SK-N-SH treated with all-trans-retinoic acid at 6 μM for 48 hours (cell line): ENCODE measurements at places on chromosomes 7 and 10.
A peak's percentile ranks its signal among the peaks of the same experiment; 100 is the strongest.

GRCh38 chr10:71840958-71841335 is 10.1 kb downstream of the PSAP start:
- no peak for ATAC-seq

DNA sequence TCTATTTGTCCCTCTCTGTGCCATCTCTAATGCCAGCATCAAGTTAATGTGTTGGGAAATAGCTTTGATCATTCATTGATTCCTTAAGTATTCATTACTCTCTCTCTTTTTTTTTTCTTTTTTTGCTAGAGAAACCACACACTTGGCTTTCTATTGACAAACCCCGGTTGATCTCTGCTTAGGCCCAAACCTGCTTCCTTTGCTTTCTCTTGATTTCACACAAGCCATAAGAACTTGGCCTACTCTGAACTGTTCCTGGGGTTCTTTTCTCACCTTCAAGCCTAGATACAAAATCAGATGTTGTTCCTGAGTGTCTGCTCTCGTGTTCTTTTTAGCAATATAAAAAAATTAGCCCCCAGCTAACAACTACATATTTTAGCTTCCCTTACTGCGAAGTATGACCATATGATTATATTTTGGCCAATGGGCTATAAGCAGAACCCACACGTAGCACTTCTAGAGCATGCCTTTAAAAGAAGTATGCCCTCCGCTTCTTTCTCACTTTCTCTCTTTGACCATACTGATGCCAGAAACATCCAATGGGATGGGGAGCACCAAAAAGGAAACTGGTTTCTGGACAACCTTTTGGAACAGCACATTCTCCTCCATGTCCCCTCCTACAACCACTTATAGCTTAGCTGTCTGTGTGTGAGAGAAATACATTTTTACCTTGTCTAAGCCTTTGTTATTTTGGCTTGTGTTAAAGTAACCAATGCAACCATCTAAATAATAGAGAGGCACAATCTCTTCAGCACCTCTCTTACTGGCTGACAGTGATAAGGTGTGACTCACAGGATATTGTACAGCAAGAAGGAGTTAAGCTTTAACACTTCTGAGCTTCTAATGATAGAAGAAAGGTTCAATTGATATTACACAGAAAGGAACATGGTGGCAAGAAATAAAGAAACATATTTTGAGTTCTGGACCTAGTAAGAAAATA is 96.6 kb upstream of the LRRN3 start:
- no peak for ATAC-seq

DNA sequence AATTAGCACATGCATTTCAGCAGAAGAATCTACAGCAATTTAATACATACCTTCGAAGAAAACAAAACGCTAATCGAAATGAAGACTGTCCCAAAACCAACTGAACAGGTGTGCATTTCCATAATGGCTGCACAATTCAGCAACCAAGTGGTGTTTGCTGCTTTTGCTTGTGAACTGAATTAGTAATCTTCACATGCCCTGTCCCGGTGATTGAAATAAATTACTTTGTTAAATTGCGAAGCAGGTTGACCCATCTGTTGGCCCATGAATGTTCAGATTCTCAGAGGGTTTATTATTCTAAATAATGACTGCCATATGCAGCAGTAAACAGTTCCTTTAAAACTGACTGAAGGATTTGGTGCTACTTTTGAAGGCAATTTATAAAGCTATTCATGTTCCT is 445.2 kb upstream of the NFE2L3 start:
- no peak for ATAC-seq

DNA sequence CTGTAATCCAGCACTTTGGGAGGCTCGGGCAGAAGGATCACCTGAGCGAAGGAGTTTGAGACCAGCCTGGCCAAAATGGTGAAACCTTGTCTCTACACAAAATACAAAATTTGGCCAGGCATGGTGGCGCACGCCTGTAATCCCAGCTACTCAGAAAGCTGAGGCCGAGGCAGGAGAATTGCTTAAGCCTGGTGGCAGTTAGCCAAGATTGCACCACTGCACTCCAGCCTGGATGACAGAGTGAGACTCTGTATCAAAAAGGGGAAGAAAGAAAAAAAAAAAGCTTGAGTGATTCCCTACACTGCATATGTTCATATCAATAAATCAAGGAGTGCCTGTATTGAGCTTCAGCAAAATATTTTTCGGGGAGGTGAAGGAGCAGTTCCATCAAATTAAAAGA is 45.8 kb upstream of the SRRM3 start:
- no peak for ATAC-seq

GRCh38 chr10:64286533-64286932 is 765.3 kb downstream of the REEP3 start:
- ATAC-seq, result no peak

DNA sequence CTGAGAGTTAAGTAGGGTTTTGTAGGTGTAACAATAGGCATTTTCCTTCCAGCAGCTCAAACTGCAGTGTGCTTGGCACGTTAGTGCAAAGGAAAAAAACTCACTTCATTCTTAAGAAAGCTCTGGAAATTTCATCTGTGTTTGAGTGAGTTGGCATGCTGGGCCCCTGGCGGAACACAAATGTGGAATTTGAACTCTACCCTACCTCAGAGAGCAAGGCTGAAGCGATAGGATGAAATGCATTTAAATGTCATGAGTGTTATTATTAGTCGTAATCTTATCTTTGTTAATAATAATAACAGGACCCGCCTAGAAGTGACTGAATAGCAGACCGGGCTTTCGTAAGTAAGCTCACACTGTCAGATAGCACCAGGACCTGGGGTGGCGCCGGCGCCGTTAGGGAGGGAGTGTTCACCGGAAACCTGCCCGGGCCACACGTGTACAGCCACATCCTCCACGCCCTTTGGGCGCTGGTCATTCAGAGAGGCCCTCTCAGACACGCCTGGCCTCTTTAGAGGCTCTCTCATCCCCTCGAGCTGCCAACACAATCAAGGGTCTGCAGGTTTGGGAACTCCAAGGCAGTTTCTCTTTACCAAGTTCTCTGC is 63.5 kb downstream of the GRK5 start:
- peak; percentile 23 for ATAC-seq

- ATAC-seq, result no peak
Measured at GRCh38 chr10:105413997-105414396, 772.9 kb downstream of the SORCS3 start.

GRCh38 chr10:31102421-31102820 is 70.8 kb upstream of the ZNF438 start:
- no peak for ATAC-seq

- ATAC-seq, result no peak
Measured at GRCh38 chr10:34494012-34494411, 321.1 kb downstream of the PARD3 start.

- no peak for ATAC-seq
Measured at GRCh38 chr10:110634527-110635209, 9.5 kb upstream of the RBM20 start.

DNA sequence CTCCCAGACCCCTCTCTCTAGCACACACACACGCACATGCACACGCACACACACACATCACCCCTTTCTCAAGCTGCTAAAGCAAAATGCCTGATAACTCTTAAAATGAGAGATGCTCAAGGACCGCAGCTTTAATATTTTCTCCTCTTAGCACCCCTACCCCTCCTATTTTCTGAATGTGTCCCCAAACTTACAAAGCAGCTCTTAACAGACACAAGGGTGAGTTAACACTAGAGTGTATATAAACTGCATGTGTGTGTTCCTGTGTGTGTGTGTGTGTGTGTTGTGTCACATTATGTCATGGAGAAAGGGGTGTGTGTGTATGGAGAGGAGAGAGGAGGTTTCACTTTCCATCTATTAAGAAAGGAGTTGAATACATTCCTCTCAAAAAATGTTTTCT is 1.3 kb downstream of the PTN start:
- ATAC-seq, result no peak; the same call in 2 of the 3 replicates

GRCh38 chr10:51073453-51074237 is 642 bp upstream of the PRKG1 start:
- ATAC-seq, result peak; percentile 71

DNA sequence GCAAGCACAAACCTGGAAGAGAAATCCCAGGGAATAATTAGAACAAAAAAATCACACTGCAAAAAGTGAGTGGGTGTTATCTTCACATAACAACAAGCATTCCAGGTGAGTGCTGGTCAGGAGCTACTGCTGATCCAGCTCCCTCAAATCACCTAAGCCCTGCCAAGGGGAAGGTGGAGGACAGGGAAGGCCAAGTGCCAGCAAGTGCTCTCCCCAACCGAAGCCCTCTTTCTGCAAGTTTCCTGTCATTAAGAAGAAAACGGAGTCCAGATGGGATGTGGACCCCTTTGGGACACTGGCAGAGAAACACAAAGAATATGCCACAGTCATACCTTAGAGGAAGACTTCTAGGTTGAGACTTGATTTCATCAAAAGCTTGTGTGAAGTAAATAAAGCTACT is 933.0 kb upstream of the ZNF722 start:
- no peak for ATAC-seq

GRCh38 chr7:99976626-99977025 is 795 bp upstream of the AZGP1 start:
- no peak for ATAC-seq

DNA sequence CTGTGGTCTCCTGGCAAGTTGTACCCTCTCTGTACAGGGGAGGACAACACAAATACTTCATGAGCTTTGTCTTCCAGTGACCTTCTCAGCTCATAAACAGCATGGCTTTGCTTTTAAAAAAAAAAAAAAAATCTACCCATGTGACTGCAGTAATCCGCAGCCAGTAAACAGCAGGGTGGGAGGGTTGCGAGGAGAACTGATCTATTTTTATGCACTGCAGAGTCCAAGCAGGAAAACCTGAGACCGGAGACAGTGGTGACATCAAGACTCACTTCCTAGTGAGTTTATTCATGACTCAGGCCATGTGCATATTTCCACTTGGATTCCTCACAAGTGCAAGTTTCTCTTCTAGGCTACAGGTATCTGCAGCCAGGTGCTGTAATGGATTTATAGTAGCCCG is 127.9 kb downstream of the NRF1 start:
- peak; percentile 88 for ATAC-seq

DNA sequence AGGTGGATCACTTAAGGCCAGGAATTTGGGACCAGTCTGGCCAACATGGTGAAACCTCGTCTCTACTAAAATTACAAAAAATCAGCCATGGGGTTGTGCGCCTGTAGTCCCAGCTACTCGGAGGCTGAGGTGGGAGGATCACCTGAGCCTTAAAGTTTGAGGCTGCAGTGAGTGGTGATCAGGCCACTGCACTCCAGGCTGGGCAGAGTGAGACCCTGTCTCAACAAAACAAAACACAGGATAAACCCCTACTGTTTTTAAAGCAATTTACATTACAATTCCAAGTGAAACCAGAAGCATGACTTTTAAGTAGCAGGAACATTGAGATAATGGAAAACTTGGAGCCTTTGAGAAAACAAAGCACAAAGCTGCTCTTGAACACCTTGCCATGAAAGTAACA is 92.4 kb upstream of the BTBD16 start:
- no peak for ATAC-seq

DNA sequence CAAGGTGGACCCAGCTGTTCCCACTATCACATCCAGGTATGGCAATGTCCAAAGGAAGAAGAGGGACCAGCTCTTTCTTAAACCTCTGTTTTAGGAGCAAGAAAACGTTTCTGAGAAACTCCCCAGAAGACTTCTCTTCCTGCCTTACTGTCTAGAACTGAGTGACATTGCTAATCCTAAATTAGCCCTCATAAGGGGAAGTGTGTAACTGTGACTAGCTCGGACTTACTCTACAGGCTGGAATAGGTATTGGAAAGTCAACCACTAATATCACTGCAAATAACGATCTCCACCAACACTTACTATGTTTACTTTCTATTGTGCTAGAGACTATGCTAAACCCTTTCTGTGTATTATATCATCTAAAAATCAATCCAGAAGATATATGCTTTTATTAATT is 49.9 kb upstream of the RELN start:
- no peak for ATAC-seq

DNA sequence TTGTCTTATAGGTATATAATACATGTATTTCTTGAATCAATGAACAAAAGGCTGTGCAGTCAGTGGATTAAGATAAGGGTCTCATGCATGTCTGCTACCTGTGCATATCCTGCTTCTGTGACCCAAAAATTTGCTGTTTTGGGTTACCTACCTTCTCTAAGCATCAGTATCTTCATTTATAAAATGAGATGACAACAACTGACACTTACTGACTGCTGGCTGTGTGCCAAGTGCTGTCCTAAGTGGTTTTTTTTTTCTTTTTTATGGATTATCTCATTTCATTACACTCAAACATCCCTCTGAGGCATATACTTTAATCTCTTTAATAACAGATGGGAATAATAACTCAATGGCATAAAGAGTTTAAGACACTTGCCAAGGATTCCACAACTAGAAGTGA is 2.1 kb downstream of the PDK4 start:
- no peak for ATAC-seq

GRCh38 chr10:119272736-119273135 is 65.4 kb downstream of the GRK5 start:
- no peak for ATAC-seq

DNA sequence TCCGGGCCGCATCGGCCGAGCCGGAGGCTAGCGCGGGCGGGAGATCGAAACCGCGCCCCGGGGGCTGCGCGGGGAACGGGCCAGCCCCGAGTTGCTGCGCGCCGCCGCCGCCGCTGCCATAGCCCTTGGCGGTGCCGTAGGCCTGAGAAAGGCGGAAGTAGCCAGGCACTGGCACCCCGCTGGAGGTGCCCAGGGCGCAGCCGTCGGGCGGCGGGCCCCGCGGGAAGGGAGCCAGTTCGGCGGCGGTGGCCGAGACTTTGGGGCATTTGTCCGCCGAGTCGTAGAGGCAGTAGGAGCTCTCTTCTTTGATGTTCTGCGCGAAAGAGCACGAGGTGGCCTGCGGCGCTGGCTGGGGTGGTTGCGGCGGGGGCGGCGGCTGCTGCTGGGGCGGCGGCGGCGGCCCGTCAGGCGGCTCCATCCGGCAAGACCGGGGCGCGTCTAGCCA is 587 bp downstream of the HOXA10 start:
- ATAC-seq, result no peak

DNA sequence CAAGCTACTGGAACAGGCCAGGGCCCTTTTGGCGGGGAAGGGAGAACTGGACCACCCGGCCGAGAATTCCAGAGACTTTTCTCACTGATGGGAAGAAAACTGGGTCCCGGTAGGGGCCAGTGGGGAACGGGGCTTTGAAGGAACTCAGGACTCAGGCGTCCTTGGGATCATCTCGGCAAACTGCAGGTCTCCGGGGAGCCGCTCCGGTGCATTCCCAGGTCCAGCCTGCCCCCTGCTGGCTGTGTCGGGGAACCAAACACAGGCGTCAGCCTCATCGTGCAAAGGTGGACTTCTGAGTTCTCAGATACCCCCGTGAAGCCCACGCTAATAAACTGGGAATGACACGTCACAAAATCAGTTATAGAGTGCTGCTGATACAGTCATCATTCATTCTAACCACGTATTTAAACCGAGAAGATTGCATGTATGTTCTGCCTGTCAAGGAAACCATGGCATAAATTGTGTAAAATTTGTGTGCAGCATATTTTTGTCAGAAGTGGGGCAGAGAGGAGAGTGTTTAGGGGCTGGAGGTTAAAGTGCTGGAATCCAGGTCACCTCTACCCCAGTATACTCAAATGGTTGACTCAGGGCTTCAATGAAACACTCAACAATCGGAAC is 76.1 kb upstream of the CPXM2 start:
- ATAC-seq, result 0 out of 3 replicates have a peak, but pooled peaks have one; percentile 36
